ENCODE measurements at places on chromosomes 2 and 18.

DNA sequence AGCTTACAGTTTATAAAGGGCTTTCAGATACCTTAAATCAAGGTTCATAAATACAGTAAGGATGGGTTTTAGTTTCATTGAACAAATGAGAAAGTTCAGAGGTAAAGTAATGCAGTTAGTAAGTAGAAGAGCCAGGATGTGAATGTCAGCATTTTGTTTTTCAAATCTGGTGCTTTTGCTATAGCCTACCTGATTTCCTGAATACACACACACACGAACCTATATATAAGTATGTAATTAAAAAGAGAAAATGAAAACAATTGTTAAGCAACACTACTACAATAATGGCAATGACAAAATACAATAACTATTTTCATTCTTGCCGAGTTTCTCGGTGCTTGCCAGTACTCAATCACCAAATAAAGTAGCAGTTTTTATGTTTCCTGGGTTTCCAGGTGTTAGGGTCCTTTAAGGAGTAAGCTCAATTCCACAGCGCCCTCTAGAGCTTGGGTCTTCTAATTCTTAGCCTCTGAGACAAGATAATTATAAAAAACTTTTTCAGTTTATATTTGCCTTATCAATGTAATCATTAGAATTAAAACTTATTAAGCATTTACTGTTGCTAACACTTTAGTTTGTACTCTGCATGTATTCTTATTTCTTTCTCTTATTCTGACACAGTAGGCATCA, 512.9 kb upstream of the ACVR2A start:
- no peak for DNase-seq

GRCh38 chr18:43805646-43806194, 528.4 kb upstream of the SYT4 start:
- DNase-seq = no peak

- no peak for DNase-seq
Observed at GRCh38 chr18:78971511-78972245, 7.9 kb upstream of the SALL3 start.

DNA sequence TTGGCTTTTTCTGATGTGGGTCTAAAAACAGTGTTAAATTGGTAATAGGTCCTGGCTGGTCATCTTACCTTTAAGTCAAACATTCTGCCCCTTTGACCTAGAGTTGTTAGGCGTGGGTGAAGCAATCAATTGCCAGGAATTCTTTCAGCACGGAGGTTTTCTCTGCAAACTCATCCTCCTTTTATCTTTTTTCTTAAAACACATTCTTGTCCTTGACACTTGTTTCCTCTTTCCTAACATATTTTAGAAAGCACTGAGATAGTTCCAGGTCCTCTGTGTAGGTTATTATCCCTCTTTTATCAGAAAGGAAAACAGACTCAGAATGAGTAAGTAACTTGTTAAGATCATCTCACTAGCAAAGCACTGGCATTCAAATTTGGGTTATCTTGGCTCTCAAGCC, 18.6 kb upstream of the AP1S3 start:
- no peak for DNase-seq

GRCh38 chr2:201909961-201910361, 103.6 kb downstream of the CDK15 start:
- no peak for DNase-seq
